ENCODE measurements at places on chromosomes 7 and 10.

- H3K27ac ChIP-seq = no peak overlapping the region
- no peak overlapping the region for H3K4me3 ChIP-seq
- no peak for DNase-seq
- peaks cover 4% of the 10 kb centered on the region for H3K27me3 ChIP-seq
- H3K4me1 ChIP-seq = peaks cover 16% of the 10 kb centered on the region
These were observed 3.7 kb upstream of the COL13A1 start for GRCh38 chr10:69797959-69798358.

DNA sequence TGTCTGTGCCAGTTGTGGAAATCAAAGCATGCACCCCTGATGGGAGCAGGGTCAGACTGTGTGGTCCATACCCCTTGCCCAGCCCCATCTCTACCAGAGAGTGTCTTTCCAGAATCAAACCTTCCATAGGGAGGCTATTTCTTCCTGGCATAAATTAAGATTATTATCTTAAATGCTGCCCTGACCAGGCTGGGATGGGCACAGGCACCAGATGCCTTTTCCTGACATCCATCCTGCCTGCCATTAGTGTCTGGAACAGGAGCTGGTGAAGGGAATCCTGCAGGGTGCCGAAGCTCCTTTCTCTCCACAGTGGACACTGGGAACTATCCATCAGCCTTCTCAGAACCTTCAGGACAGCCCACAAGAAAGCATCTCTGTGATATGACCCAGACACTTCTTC lies 296.3 kb downstream of the GRID1 start:
- peaks cover 4% of the 10 kb centered on the region for H3K27me3 ChIP-seq
- no peaks in the 10 kb centered on the region for H3K36me3 ChIP-seq
- no peak overlapping the region for H3K27ac ChIP-seq

- peaks cover 17% of the 10 kb centered on the region for H3K4me1 ChIP-seq
- H3K27me3 ChIP-seq = peaks cover 9% of the 10 kb centered on the region
- no peak overlapping the region for H3K27ac ChIP-seq
- H3K4me3 ChIP-seq = no peak overlapping the region
- H3K36me3 ChIP-seq = peaks cover 17% of the 10 kb centered on the region
- DNase-seq = no peak
These were observed 97.3 kb upstream of the SFMBT2 start for GRCh38 chr10:7507887-7508726.

DNA sequence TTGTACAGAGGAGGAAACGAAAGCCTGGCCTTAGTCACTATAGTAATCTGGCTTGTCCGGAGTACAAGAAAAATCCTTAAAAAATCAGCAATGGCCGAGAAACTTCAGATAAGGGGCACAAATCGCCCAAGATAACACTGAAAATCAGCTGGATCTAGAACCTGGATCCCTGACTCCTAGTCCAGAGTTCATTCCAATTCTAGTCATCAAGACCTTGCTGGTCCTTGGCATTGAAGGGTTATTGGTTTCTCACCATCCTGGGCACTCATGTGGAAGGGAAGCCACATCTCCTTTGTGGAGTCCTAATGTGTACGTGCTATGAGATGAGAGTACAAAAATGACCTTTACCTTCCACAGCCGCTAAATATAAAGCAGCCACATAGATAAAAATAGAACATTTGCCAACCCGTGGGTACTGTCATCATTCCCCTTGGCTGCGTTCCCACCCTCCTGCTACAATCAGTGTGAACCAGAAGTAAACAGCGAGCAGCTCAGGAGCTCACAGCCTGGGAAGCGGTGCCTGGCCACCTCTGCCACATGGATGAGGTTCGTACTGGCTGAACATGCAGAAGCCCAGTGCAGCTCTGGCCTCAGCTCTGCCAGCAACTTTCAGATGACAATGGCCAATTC lies 116.0 kb upstream of the PDLIM1 start:
- DNase-seq = no peak
- H3K27ac ChIP-seq = no peak overlapping the region
- H3K4me3 ChIP-seq = no peak overlapping the region
- peaks cover 7% of the 10 kb centered on the region for H3K27me3 ChIP-seq

DNA sequence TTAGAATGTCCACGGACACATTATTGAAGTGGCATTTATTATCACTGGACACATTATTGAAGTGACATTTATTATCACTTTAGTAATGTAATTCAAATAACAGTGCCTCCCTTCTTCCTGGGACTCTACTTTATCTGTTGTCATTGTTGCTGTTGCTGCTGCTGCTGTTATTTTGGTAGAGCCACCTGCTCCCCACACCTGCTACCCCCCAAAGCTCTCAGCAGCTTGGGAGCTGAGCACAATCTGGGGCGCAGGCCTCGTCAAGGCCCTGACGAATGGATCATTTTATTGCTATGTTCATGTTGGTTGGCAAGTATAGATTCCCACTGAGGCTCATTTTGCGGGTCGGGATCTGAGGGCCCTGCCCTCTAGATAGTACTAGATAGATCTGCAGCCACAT lies 24.8 kb downstream of the FIGNL1 start:
- DNase-seq = no peak
- H3K36me3 ChIP-seq = no peaks in the 10 kb centered on the region
- no peaks in the 10 kb centered on the region for H3K4me1 ChIP-seq
- H3K4me3 ChIP-seq = no peak overlapping the region

DNA sequence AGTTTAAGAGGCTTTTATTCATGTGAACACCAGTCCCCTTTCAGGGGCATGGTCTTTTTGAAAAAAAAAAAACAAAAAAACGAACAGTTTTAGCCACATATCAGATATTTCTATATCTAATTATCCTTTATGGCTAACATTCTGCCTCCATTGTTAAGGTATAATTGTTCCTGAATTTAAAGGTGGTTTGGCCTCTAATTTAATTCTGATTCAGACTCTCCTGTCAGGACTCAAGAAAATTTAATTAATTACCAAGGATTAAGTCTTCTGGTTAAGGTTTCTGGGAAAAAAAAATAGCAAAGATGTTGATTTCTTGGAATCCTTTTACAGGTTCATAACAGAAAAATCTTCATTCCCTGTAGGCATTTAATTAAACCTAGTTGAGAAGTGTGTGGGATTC lies 27.4 kb downstream of the COL1A2 start:
- no peak overlapping the region for H3K4me3 ChIP-seq
- H3K27me3 ChIP-seq = no peaks in the 10 kb centered on the region
- H3K4me1 ChIP-seq = no peaks in the 10 kb centered on the region
- no peak for DNase-seq
- H3K36me3 ChIP-seq = no peaks in the 10 kb centered on the region

GRCh38 chr7:83941300-83941699 lies 253.3 kb downstream of the SEMA3A start:
- no peak overlapping the region for H3K4me3 ChIP-seq
- H3K27me3 ChIP-seq = no peaks in the 10 kb centered on the region
- peaks cover 8% of the 10 kb centered on the region for H3K4me1 ChIP-seq
- no peaks in the 10 kb centered on the region for H3K36me3 ChIP-seq
- H3K27ac ChIP-seq = no peak overlapping the region
- no peak for DNase-seq

- no peak overlapping the region for H3K27ac ChIP-seq
- no peak overlapping the region for H3K4me3 ChIP-seq
- DNase-seq = no peak
- peaks cover 7% of the 10 kb centered on the region for H3K36me3 ChIP-seq
- peaks cover 11% of the 10 kb centered on the region for H3K4me1 ChIP-seq
These were observed 35.5 kb upstream of the KDM7A start for GRCh38 chr7:140212100-140212881.

- peaks cover 8% of the 10 kb centered on the region for H3K4me1 ChIP-seq
- no peak overlapping the region for H3K27ac ChIP-seq
- peak; percentile 1 for DNase-seq
- H3K27me3 ChIP-seq = peaks cover 9% of the 10 kb centered on the region
These were observed 121.9 kb upstream of the RET start for GRCh38 chr10:42954766-42955492.

DNA sequence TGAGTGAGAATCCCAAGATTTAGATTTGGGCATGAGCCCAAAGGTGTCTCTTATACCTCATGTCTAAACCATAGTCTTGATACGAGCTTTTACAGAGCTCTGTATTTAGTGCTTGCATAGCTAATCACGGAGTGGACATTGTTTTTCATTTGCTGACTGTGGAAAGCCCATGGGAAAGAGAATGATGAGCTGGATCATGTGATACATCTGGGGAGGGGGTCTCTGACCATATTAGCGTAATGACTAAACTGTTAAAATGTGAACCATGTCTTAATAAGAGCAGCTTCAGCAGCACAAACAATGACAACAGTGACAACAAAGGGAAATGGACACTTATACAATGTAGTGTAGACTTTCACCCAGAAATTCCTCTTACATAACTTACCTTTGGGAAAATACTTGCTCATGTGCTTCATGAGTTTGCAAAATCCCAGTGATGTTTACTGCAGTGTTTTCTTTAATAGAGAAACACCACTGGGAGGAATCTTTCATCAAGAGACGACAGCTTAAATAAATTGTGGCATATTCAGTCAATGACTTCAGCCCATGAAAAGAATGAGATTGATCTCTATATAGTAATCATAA lies 44.0 kb upstream of the ITGB1 start:
- DNase-seq = no peak
- peaks cover 9% of the 10 kb centered on the region for H3K4me1 ChIP-seq
- no peak overlapping the region for H3K4me3 ChIP-seq
- H3K36me3 ChIP-seq = no peaks in the 10 kb centered on the region
- H3K27ac ChIP-seq = no peak overlapping the region

GRCh38 chr7:94741179-94741578 lies 85.2 kb upstream of the SGCE start:
- peaks cover 2% of the 10 kb centered on the region for H3K27me3 ChIP-seq
- no peaks in the 10 kb centered on the region for H3K4me1 ChIP-seq
- no peaks in the 10 kb centered on the region for H3K36me3 ChIP-seq
- DNase-seq = no peak

DNA sequence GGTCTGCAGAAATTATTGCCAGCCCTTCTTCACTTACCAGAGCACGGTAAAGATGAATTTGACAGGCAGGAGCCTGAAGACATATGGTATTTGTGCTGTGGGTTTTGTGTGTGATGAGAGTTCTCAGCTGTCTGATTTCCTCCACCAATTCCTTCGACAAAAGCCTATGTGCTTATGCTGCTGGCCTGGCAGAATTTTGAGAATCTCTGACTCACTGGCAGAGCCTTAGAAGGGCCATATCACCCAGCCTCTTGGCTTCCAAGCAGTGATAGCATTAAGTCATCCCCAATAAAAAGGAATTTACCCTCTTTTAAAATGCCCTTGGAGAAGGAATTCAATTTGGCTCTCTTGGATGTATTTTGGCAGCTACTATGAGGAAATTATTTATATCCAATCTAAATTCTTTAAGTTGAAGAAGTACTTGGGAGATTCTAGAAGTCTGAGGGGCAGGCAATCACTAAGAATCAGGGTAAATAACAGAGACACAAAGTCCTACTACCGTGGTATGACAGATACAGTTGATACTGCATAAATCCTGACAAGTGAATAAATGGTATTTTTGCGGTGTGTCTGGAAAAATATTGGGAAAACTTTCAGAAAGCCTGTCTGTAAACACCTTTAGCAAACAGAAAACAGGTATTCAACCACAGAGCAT lies 68.6 kb upstream of the EFCAB10 start:
- peaks cover 40% of the 10 kb centered on the region for H3K4me1 ChIP-seq
- no peak for DNase-seq
- H3K27me3 ChIP-seq = peaks cover 8% of the 10 kb centered on the region
- peaks cover 1% of the 10 kb centered on the region for H3K36me3 ChIP-seq

DNA sequence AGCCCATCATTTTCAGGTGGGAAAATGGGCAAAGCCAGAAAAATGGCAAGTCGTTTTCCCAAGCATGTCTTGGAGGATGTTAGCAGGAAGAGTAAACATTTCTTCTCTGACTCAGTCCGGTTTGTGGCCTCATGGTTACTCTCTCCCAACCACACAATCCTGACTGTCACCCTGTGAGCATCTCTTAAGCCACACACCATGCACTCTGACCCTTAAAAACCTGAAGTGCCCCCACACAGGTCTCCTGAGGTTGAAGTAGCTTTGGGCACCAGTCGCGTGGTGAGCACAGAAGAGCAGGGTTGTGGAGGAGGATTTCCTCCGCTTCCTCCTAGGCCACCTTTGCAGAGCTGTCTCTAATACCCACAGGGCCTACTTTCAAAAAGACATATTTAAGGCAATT lies 387.3 kb upstream of the NPVF start:
- H3K36me3 ChIP-seq = no peaks in the 10 kb centered on the region
- DNase-seq = no peak
- H3K4me3 ChIP-seq = no peak overlapping the region
- H3K27me3 ChIP-seq = peaks cover under 1% of the 10 kb centered on the region
- H3K27ac ChIP-seq = no peak overlapping the region

GRCh38 chr7:138825049-138825721 lies 27.2 kb upstream of the ATP6V0A4 start:
- H3K27ac ChIP-seq = no peak overlapping the region
- H3K27me3 ChIP-seq = no peaks in the 10 kb centered on the region
- H3K36me3 ChIP-seq = no peaks in the 10 kb centered on the region
- H3K4me1 ChIP-seq = no peaks in the 10 kb centered on the region
- no peak for DNase-seq

GRCh38 chr7:102232611-102233286 lies 53.9 kb upstream of the SH2B2 start:
- H3K4me3 ChIP-seq = no peak overlapping the region
- no peak for DNase-seq
- H3K27ac ChIP-seq = no peak overlapping the region
- H3K36me3 ChIP-seq = peaks cover 10% of the 10 kb centered on the region

GRCh38 chr7:159122276-159122675 lies 22.4 kb downstream of the VIPR2 start:
- H3K27ac ChIP-seq = no peak overlapping the region
- no peak overlapping the region for H3K4me3 ChIP-seq
- H3K4me1 ChIP-seq = peaks cover 4% of the 10 kb centered on the region
- no peak for DNase-seq

GRCh38 chr7:99766484-99767099 lies 17.4 kb downstream of the CYP3A4 start:
- H3K27ac ChIP-seq = no peak overlapping the region
- no peaks in the 10 kb centered on the region for H3K36me3 ChIP-seq
- no peak for DNase-seq
- H3K27me3 ChIP-seq = no peaks in the 10 kb centered on the region
- H3K4me3 ChIP-seq = no peak overlapping the region
- H3K4me1 ChIP-seq = peaks cover 4% of the 10 kb centered on the region

- H3K27ac ChIP-seq = no peak overlapping the region
- H3K4me1 ChIP-seq = peaks cover 3% of the 10 kb centered on the region
- peaks cover 3% of the 10 kb centered on the region for H3K36me3 ChIP-seq
- H3K27me3 ChIP-seq = no peaks in the 10 kb centered on the region
- no peak overlapping the region for H3K4me3 ChIP-seq
These were observed 32.0 kb upstream of the FERD3L start for GRCh38 chr7:19177269-19177668.

All from endothelial cell (in vitro differentiated cells).